Fibroblast of skin of back (primary cell): ENCODE measurements at places on chromosomes 7 and 10.

DNA sequence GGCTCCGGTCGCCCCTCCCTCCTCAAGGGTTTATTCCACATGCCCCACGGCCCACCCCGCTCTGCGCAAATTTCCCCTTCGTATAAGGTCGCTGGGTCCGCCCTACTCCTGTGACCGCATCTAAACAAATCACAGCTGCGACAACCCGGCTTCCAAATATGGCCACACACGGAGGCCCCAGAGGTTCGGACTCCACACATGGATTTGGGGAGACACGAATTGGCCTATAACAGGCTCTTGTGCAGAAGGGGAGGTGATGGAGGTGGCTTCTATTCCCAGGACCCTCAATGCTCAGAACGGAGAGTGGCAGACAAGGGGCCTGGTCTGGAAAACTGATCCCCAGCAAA lies 90.1 kb downstream of the FOXL3 start:
- DNase-seq: no peak

- DNase-seq: peak; percentile 23
Observed at GRCh38 chr7:112416127-112416526, 34.1 kb upstream of the IFRD1 start.

DNA sequence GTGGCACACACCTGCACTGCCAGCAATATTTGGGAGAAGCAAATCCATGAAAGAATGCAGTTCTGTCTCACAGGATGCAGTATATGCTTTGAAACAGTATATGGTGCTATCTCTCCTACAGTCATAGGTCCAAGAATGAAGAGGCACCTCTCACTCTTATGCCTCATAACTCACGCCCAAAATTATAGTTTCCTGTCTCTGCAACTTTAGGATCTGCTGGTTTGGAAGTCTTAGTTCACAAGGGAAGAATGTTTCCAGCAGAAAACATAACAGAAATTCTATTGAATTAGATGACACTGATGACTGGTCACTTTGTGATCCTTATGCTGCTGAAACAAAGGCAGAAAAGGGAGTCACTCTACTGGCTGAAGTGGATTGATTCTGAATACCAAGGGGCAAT lies 5.7 kb downstream of the C10orf67 start:
- DNase-seq: peak; percentile 80

GRCh38 chr7:134505856-134506255 lies 21.5 kb upstream of the AKR1B10 start:
- DNase-seq: no peak

DNA sequence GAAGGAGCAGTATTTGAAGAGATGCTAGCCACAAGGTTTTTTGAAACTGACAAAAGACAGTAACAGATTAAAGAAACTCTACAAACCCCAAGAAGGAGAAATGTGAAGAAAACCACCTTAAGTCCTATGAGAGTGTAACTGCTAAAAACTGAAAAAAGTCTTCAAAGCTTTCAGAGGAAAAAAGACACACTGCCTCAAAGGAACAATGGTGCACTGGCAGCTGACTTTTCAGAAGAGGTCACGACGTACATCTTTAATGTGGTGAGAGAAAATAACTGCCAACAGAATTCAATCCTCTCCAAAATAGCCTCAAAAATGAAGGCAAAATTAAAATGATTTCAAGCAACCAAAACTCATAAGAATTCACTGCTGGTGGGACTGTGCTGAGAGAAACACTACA lies 94.0 kb downstream of the VIPR2 start:
- DNase-seq: no peak

DNA sequence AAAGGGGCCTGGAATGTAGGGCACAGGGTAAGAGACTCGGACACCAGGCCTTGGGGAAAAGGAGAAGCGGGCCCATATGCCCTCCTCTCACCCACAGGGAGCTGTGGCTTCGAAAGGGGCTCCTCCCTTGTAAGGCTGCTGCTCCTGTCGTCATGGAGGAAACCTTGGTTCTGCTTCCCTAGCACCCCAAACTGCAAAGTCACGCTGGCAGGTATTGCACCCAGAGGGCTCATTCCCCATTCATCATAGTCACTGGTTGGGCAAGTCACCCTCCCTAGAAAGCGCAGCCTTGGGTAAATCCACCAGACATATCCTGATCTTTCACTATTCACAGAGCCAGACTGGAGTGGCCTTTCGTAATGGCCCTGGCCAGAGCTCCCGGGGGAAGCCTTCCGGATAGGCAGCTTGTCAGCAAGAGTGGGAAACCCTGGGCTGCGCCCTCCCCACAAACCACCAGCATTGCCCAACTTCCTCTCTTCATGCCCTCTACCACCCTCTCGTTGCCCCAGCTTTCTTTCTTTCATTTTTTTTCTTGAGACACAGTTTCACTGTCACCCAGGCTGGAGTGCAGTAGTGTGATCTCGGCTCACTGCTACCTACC lies 121.0 kb downstream of the HIP1 start:
- no peak for DNase-seq

- no peak for DNase-seq
Observed at GRCh38 chr10:86650151-86650550, 4.2 kb upstream of the OPN4 start.
